ENCODE measurements at places on chromosomes 1 and 21.

- no peak for DNase-seq
These were observed 30.0 kb upstream of the C1orf185 start for GRCh38 chr1:51072043-51072439.

- DNase-seq = no peak
These were observed 182.0 kb downstream of the CDC42BPA start for GRCh38 chr1:227136210-227136820.

DNA sequence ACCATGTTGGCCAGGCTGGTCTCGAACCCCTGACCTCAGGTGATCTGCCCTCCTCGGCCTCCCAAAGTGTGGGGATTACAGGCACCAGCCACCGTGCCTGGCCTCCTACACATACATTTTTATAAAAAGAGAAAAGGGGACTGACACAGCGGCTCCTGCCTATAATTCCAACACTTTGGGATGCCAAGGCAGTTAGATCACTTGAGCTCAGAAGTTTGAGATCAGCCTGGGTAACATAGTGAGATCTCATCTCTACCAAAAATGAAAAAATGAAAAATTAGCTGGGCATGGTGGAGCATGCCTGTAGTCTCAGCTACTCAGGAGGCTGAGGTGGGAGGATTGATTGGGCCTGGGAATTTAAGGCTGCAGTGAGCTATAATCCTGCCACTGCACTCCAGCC, 23.4 kb downstream of the ZNF281 start:
- no peak for DNase-seq

GRCh38 chr1:237959838-237960237, 69.1 kb upstream of the ZP4 start:
- no peak for DNase-seq

DNA sequence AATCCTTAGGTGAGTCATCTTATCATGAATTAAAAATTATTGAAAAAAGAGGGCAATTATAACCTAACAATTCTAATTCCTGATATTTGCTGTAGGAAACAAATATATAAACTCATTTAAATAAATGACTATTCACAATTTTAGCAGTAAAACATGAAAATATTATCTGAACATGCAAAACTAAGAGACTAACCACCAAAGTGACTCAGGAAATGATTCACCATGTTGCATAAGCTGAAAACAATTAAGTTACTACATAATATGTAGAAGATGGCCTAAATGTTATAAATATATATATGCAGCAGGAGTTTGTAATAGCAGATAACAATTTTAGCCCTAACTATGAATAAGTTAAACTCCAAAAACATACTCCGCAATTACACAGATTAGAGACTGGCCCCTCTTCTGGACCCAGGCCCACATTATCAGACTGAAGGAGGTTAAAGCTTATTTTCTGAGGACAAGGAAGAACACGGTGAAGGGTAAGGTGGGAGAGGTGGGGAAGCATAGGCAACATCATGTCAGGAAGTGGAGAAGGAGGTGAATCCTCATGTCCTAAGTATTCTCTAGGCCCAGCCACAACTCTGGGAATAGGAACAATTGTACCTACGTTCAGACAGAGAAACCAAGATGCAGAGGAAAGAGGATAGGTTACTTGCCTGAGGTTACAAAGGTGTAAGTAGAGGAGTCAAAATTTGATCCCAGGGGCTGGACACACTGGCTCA, 15.6 kb upstream of the AIM2 start:
- DNase-seq = no peak

- DNase-seq = no peak
These were observed 1.1 kb downstream of the SOD1 start for GRCh38 chr21:31660591-31660990.

DNA sequence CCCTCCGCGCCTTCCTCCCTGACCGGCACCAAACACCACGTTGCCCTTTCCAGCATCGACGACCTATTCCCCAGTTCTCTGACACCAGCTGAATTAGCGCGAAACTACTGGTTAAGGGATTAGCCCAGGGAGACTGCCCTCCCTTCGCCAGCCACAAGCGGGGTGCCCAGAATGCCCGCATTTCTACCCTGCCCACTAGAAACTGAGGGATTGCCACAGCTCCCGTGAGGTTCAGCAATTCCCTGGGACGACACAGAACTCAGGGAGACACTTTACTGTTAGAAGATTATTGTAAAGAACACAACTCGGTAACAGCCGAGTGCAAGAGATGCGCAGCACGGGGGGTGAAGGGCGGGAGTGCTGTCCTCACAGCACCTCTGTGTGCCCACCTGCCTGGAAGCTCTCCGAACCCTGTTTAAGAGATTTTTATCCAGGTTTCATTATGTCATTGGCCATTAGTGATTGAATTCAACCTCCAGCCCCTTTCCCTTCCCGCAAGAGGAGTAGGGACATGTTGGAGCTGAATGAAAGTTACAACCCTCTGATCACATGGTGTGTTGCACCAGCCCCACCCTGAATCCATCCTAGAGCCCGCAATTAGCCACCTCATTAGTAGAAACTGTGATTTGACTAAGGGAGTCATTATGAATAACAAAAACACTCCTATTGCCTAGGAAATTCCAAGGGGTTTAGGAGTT, 15.8 kb upstream of the RIPPLY3 start:
- DNase-seq = no peak
